ENCODE measurements at places on chromosomes 6 and 20. TPM values are rescaled to one million over a fixed set of nuclear protein-coding genes. Genes with fewer than 3 reads are reported as not detected.
A peak's percentile ranks its signal among the peaks of the same experiment; 100 is the strongest.

The C6orf62 gene
- total RNA-seq, result 65.3 TPM

DNA sequence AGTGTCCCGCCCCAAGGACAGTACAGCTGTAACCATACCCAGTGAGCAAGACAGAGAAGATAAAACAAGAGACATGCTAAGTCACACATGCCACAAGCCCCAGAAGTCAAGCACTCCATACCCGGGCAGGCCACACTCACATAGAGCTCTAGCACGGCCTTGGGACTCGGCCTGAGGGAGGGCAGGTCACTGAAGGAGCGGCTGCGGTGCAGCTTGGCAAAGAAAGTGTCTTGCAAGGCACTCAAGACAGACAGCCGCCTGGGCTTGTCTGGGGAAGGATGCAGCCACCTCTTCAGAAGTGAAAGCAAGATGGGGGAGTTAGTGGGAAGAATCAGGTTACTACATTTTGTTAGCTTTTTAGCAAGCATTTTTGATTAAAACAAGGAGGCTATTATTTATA is 48.7 kb upstream of the ARMH2 start:
- H3K4me3 ChIP-seq, result no peak overlapping the region
- H3K27me3 ChIP-seq, result no peaks in the 10 kb centered on the region
- H3K36me3 ChIP-seq, result peaks cover 36% of the 10 kb centered on the region
- no peak for DNase-seq
- no peaks in the 10 kb centered on the region for H3K4me1 ChIP-seq
- no peak overlapping the region for H3K27ac ChIP-seq

DNA sequence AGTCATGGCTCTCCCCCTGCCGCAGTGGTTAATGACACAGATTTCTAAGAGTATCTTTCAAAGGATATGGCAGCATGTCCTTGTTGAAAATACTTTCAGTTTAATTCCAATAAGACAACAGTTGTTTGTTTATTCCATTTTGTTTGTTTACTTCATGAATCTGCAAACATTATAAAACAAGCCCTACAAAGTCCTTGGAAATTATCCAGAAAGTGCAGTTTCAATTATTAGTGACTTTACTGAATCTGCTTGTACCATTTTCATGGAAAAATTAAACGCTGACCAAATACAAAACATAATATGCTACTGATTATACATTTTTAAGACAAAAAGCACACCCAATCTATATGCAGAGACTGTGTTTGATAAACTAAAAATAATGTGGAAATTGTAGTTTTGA is 3.3 kb downstream of the HEY2 start:
- peaks cover 8% of the 10 kb centered on the region for H3K4me1 ChIP-seq
- H3K27ac ChIP-seq, result no peak overlapping the region
- H3K27me3 ChIP-seq, result peaks cover 48% of the 10 kb centered on the region
- no peaks in the 10 kb centered on the region for H3K36me3 ChIP-seq
- no peak overlapping the region for H3K4me3 ChIP-seq

DNA sequence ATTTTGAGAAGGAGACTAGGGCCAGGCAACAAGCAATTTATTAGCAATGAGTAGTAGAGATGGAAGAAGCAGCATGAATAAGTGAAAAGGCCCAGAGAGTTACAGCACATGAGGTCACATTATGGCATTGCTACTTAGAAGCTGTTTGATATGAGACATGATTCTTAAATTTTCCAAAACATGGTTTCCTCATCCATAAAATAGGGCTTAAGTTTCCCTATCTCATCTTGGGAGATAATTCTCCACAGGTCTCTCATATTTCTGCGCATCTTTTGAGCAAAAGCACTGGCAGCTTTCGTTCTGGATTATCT is 656.1 kb downstream of the EPHA7 start:
- H3K27me3 ChIP-seq, result no peaks in the 10 kb centered on the region
- H3K4me1 ChIP-seq, result no peaks in the 10 kb centered on the region
- H3K4me3 ChIP-seq, result no peak overlapping the region
- H3K27ac ChIP-seq, result no peak overlapping the region
- no peaks in the 10 kb centered on the region for H3K36me3 ChIP-seq
- DNase-seq, result no peak

- peaks cover 22% of the 10 kb centered on the region for H3K4me1 ChIP-seq
- no peaks in the 10 kb centered on the region for H3K36me3 ChIP-seq
- H3K27ac ChIP-seq, result peak overlapping the region; percentile 55
- DNase-seq, result peak; percentile 10
- no peaks in the 10 kb centered on the region for H3K27me3 ChIP-seq
These were observed 37.9 kb upstream of the NEDD9 start for GRCh38 chr6:11270030-11271027.

- peak; percentile 16 for DNase-seq
- H3K27me3 ChIP-seq, result no peaks in the 10 kb centered on the region
- peak overlapping the region; percentile 87 for H3K4me3 ChIP-seq
- 0 out of 2 replicates have a peak, but pooled peaks cover 6% of the 10 kb centered on the region for H3K36me3 ChIP-seq
These were observed 617 bp upstream of the TSPYL1 start for GRCh38 chr6:116280161-116280932.

The EYS gene
- under 0.01 TPM for total RNA-seq

GRCh38 chr6:25295651-25296050 is 16.5 kb downstream of the CARMIL1 start:
- DNase-seq, result no peak
- no peak overlapping the region for H3K27ac ChIP-seq
- H3K4me1 ChIP-seq, result peaks cover 2% of the 10 kb centered on the region
- H3K36me3 ChIP-seq, result no peaks in the 10 kb centered on the region
- H3K27me3 ChIP-seq, result no peaks in the 10 kb centered on the region

The SERINC1 gene
- total RNA-seq, result 235 TPM

The PRPH2 gene
- total RNA-seq, result 0.83 TPM

The GGTLC1 gene
- not detected for total RNA-seq

GRCh38 chr20:46458866-46459750 is 52.7 kb upstream of the ELMO2 start:
- H3K4me1 ChIP-seq, result no peaks in the 10 kb centered on the region
- H3K36me3 ChIP-seq, result no peaks in the 10 kb centered on the region
- no peak overlapping the region for H3K4me3 ChIP-seq
- no peak overlapping the region for H3K27ac ChIP-seq

DNA sequence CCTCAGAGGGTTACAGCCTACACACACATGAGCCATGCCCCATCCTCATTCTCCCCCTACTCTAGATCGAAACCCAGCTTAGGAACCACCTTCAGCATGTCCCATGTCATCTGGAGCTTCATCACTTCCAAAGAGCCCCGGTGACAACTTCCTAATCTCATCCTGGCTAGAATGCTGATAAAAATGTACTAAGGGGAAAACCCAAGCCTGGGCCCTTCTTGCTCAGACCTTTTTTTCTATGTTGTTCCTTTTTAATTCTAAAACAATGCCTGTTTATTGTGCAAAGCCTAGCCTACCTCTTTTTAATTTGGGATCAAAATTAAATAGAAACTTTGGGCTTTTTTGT is 44.1 kb upstream of the NT5E start:
- H3K4me3 ChIP-seq, result no peak overlapping the region
- H3K27ac ChIP-seq, result peak overlapping the region; percentile 79
- H3K27me3 ChIP-seq, result no peaks in the 10 kb centered on the region
- H3K36me3 ChIP-seq, result no peaks in the 10 kb centered on the region
- DNase-seq, result no peak
- peaks cover 44% of the 10 kb centered on the region for H3K4me1 ChIP-seq

DNA sequence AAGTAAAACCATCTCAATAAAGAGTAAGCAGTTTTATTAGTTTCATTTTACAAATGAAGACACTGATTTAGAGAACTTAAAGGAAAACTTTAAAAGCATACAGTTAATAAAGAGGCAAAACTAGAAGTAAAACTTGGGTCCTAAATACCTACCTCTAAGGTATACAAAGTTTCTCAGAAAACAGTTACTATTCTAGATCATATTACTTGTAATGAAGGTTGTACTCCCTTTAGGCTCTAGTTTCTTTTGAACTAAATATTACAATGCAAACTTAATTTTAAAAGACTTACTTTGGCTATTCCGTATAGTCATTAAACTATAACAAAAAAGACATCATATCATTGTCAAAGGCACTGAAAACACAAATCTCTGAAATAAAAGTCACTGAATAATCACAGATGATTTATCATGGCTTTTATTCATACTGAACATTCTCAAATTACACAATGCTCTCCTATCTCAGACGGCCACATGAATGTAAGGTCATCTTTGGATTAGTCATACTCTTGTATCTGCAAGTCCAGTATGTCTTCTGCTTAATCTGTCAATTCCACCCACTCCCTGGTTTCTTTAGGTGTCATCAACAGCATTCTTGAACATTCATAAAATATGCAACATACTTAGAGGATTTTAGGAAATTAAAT is 361.6 kb upstream of the RUNX2 start:
- DNase-seq, result peak; percentile 81
- H3K4me3 ChIP-seq, result no peak overlapping the region
- no peaks in the 10 kb centered on the region for H3K27me3 ChIP-seq
- H3K27ac ChIP-seq, result no peak overlapping the region

The CLVS2 gene
- not detected for total RNA-seq

The SLC25A27 gene
- 0.28 TPM for total RNA-seq

The VGLL2 gene
- total RNA-seq, result not detected

DNA sequence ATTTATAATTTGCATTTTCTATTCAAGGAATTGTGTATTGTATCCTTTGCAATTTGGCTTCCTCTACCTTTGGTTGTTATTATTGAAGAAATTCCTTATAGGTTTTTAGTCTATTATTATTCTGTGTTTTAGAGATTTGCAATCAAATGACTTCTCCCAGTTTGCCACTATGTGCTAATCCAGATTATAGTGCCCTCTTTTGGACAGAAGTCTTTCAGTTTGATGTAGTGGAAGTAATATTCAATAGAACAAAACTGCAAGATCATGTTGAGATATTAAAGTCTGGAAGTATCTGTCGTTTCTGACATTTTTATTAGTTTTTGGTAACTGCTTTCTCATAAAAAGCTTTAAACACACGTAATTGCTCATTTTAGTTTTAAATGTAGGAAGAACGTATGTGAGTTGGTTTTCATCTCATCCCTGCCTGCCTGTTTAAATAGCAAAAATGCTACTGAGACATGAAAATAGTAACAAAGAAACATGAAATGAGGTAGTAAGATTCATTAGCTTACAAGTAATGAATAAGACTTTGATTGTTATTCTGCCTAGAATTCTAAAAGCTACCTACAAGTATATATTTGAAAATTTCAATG is 72.8 kb downstream of the RTN4IP1 start:
- H3K36me3 ChIP-seq, result no peaks in the 10 kb centered on the region
- DNase-seq, result peak; percentile 47
- no peak overlapping the region for H3K4me3 ChIP-seq
- no peaks in the 10 kb centered on the region for H3K27me3 ChIP-seq
- no peaks in the 10 kb centered on the region for H3K4me1 ChIP-seq

DNA sequence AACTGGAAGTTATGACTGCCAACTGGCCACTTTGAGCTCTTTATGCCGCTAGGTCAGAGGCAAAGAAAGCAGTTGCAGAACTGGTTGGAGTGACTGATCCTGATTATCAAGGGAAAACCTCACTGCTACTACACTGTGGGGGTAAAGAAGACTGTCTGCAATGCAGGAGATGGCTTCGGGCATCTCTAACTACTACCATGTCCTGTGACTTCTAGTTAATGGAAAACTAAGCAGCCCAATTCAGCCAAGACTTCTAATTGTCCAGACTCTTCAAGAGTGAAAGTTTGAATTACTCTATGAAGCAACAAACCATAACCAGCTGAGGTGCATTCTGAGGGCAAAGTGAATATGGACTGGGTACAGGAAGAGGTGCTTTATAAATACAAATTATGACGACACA is 773.6 kb upstream of the SLC35B3 start:
- no peaks in the 10 kb centered on the region for H3K27me3 ChIP-seq
- no peak for DNase-seq
- no peak overlapping the region for H3K4me3 ChIP-seq
- H3K4me1 ChIP-seq, result no peaks in the 10 kb centered on the region

- no peaks in the 10 kb centered on the region for H3K36me3 ChIP-seq
- H3K4me1 ChIP-seq, result no peaks in the 10 kb centered on the region
- peaks cover 15% of the 10 kb centered on the region for H3K27me3 ChIP-seq
These were observed 45.3 kb downstream of the PRR18 start for GRCh38 chr6:166262743-166263515.

- H3K27me3 ChIP-seq, result peaks cover 14% of the 10 kb centered on the region
- no peak overlapping the region for H3K4me3 ChIP-seq
- no peaks in the 10 kb centered on the region for H3K36me3 ChIP-seq
- no peak overlapping the region for H3K27ac ChIP-seq
These were observed 61.4 kb downstream of the NOL4L start for GRCh38 chr20:32523613-32524213.

DNA sequence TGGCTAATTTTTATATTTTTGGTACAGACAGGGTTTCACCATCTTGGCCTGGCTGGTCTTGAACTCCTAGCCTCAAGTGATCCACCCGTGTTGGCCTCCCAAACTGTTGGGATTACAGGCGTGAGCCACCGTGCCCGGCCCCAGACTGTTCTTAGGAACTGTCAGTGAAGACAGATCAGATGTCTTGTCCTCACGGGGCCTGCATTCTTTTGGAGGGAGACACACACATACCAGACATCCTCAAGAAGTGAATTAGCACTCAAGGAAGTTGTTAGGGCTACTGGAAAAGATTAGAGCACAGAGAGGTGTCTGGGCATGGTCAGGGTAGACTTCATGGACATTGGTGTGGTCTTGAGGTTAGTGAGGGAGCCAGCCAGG is 10.3 kb upstream of the LPIN3 start:
- H3K27ac ChIP-seq, result peak overlapping the region; percentile 91
- DNase-seq, result peak; percentile 51
- no peaks in the 10 kb centered on the region for H3K36me3 ChIP-seq
- H3K27me3 ChIP-seq, result no peaks in the 10 kb centered on the region
- H3K4me1 ChIP-seq, result peaks cover 27% of the 10 kb centered on the region

The GSTA3 gene
- not detected for total RNA-seq

GRCh38 chr6:159301810-159302593 is 132.8 kb downstream of the FNDC1 start:
- DNase-seq, result no peak
- no peaks in the 10 kb centered on the region for H3K27me3 ChIP-seq
- H3K4me3 ChIP-seq, result no peak overlapping the region
- no peak overlapping the region for H3K27ac ChIP-seq

- no peaks in the 10 kb centered on the region for H3K4me1 ChIP-seq
- no peak for DNase-seq
- H3K27me3 ChIP-seq, result no peaks in the 10 kb centered on the region
- no peak overlapping the region for H3K4me3 ChIP-seq
- no peak overlapping the region for H3K27ac ChIP-seq
These were observed 32.4 kb downstream of the PHACTR1 start for GRCh38 chr6:12748815-12749521.

DNA sequence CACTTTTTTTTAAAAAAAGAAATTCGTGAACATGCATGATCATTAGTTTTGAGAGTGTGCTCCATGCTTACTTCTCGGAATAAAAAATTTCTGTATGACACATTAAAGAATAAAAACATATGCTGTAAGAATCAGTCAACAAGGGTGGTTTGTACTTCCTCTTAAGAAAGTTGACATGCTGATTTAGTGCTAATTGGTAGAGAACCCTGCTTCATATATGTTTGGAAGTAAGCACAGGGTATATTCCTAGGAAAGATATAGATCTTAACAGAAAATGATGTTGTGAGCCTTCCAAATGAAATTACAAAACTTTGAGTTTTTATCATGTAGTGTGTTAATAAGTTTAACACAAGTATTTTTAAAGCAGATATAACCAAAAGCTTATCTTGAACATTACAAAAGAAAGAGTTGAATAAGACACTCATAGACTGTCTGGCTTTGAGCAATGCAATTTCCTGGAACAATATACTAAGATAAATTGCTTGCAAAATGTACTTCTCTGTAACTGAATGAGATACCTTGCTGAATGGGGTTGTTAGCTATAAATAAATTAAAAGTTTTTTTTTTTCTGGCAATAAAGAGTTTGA is 13.8 kb upstream of the VIP start:
- H3K36me3 ChIP-seq, result no peaks in the 10 kb centered on the region
- H3K27ac ChIP-seq, result no peak overlapping the region
- no peak overlapping the region for H3K4me3 ChIP-seq
- no peaks in the 10 kb centered on the region for H3K27me3 ChIP-seq

Data from IMR-90 (cell line).